Stimulated activated CD8-positive, alpha-beta memory T cell treated with anti-CD3 and anti-CD28 coated beads, Interleukin-2, amount 100 ng/mL, for 48 hours (primary cell): ENCODE measurements at places on chromosomes 2 and 18.

- DNase-seq = no peak
Observed at GRCh38 chr2:80968450-80968849, 663.9 kb upstream of the LRRTM1 start.

DNA sequence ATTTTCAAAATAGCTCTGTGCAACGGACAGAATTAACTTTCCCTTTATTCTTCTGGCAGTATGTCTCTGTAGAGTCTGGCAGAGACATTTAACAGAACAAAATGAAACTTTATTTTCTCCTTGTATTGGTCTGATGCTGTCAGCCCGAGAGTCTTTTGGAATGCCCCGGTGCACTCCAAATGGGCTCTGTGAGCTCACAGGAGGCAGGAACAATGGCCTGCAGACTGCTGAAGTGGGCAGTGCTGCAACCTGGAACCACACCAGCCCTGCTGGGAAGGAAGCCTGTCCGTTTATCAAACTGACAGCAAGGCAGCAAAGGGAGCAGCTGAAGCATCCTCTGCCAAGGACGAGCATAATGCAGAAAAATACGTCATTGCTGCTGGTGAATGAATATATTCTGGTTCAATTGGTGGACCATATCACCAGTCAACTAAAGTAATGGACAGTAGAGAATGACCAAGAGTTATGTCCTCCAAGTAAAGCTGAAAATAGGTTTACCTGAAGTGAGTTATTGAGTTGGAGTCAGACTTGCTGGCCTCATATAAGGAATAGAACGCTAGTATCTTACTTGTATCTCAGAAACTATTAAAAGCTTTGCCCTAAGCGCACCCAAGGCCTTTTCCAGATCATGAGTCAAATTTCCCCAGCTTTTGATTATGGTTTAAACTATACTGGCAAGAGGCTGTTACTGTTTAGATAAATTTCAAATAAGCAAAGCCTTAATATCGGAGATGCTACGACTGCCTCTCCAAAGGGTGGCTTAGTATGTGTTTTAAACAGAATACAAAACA lies 207.6 kb upstream of the TANK start:
- no peak for DNase-seq

DNA sequence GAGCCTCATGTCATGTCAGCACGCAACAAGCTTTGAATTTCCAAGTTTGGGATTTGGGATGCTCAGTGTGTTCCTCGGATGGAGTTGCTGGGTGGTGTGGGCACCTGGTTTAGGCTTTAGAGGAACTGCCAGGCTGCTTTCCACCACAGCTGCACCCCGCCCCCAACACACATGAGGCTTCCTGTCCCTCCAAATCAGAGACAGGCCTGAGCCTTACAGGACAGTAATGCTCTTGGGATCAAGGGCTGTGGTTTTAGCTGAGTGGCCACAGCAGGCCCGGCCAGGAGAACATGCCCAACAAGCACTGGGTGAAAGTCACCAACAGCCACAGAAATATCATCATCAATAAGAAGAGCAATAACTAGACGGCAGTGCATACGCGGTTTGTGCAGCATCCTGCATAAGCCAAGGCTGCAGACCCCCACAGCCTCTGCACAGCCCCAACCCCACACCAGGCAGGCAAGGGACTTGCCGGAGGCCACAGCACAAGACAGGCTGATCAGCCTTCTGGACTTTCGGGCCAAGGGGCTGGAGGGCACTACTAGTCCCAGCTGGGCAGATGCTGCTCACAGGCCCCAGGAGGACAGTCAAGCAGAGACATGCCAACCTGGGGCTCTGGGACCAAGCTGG lies 29.7 kb upstream of the GPC1 start:
- no peak for DNase-seq

- DNase-seq = no peak
Observed at GRCh38 chr2:232028631-232029030, 67.1 kb downstream of the DIS3L2 start.

GRCh38 chr2:205967391-205968075 lies 118.4 kb downstream of the INO80D start:
- no peak for DNase-seq

DNA sequence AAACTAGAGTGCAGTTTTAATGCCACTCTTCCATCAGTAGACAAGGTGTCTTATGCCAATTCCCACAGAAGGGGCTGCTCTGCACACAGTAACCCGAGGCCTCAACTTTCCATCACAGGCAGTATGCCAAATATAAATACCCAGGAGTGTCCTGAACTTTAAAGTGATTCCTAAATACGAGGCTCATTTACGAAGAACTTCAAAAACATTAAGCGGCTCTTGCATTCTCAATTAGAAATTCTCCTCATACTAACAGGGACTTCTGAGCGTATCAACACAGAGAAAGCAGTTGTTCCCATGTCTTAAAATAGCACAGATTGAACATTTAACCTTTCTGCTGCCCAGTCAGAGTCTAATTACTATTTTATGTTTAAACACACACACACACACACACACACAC lies 638.6 kb downstream of the ERBB4 start:
- no peak for DNase-seq
